ENCODE measurements at places on chromosomes 2 and 18.
A peak's percentile ranks its signal among the peaks of the same experiment; 100 is the strongest.

- no peak for DNase-seq
Observed at GRCh38 chr18:64436111-64436510, 287.2 kb upstream of the LINC00305 start.

GRCh38 chr2:121664086-121664485 is 14.8 kb upstream of the CLASP1 start:
- DNase-seq = no peak

GRCh38 chr2:60505240-60505879 is 48.1 kb downstream of the BCL11A start:
- DNase-seq = no peak

DNA sequence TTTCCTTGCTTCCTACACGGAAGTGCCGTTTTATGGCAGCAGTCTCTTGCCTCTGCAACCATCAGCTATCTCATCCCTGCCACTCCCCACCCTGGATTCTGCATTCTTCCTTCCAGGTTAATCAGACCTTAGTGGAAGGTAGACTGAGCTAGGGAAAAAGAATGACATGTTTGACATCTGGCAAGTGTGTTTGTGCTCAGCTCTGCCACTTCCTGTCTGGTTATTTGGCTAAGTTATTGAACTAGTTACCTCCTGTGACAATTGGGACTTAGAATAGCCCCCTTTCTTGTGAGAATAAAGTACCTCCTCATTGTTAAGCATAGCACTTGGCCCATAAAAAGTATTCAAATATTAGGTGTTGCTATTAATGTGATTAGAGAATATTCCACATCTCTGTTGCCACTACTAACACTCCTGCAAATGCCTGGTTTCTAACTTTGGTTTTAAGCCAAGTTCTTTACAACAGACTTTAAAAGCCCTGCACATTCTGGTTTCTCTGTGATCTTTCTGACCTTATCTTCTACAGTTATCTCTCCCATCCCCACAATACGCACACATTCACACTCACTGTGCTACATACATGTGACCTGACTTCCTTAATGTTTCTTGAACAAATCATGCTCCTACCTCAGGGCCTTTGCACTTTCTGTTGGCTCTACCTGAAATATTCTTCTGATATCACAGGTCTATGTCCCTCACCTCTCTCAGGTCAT is 10.8 kb upstream of the MAPRE2 start:
- no peak for DNase-seq

DNA sequence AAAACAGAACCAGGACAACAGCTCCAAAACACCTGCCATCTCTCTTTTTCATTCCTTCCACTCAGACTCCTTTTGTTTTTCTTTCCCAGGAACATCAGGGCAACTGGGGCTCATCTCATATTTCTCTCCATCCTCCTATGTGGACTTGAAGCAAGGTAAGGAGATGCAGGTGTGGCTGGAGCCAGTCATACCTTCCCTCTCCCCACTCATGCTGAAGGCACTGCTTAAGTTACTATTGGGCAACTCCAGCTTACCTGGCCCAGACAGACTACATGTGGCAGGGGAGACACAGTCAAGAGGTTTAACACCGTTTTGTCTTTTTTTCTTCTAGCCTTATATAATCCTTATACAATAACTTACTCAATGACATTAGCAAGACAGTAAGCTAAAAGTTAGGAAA is 38.4 kb downstream of the LAMA1 start:
- no peak for DNase-seq

- DNase-seq = no peak
Observed at GRCh38 chr2:23556929-23557328, 171.9 kb downstream of the KLHL29 start.

DNA sequence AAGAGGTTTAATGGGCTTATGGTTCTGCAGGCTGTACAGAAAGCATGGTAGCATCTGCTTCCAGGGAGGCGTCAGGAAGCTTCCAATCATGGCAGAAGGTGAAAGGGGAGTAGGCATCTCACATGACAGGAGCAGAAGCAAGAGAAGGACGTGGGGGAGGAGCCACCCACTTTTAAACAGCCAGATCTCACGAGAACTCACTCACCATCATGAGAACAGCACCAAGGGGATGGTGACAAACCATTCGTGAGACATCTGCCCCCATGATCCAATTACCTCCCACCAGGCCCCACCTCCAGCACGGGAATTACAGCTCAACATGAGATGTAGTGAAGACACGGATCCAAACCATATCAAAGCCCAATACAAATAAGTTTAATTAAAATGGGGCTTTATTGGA is 113.8 kb downstream of the ATL2 start:
- DNase-seq = no peak

DNA sequence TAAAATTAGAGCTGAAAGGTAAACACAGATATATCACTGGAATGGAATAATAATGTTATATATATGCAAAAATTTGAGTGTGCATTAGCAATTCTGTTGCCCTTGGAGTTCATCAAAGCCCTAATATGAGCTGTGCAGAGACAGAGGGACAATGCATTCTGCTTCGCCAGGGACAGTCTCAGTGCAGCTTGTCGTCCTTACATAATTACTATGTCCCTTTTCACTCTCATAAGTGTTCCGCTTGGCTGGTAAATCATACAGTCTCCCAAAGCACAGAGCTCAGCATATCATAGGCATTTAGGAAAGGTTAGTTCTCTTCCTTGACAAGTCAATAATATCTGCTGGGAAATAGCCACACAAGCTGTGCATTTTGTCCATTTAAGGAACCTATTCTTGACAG is 30.7 kb downstream of the MAPK4 start:
- DNase-seq = no peak

- no peak for DNase-seq
Observed at GRCh38 chr2:241540401-241540770, 18.2 kb upstream of the BOK start.

GRCh38 chr2:119064567-119064966 is 94.0 kb downstream of the C1QL2 start:
- DNase-seq = no peak

DNA sequence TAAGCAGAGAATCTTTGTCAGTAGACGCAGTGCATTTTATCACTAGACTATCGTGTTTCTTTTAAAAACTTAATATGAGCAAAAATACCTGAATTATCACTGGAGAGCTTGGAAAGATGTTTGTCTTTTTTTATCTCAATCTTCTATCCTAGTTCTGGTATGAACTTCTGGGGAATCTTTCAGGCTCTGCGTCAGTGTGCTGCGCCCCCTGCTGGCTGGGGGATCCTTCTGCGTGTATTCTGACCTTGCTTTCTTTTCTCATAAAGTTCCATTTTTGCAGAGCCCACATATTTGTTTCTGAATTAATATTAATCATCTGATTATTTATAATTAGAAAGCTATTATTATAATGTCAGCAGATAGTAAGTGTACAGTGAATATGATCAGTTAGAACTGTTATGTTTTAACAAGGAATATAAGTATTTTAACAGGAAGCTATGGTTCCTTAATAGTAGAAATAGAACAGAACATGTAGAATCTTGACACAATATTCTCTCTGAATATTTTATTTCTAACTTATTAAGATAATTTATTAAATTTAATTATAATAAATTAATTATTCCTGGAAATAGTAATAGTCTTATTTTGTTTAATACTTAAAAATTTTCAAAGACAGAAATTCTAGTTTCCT is 945.0 kb upstream of the CRIM1 start:
- DNase-seq = peak; percentile 2

GRCh38 chr2:74300506-74300905 is 42.7 kb downstream of the SLC4A5 start:
- DNase-seq = no peak

- DNase-seq = no peak
Observed at GRCh38 chr2:14284244-14284643, 348.3 kb upstream of the LRATD1 start.

DNA sequence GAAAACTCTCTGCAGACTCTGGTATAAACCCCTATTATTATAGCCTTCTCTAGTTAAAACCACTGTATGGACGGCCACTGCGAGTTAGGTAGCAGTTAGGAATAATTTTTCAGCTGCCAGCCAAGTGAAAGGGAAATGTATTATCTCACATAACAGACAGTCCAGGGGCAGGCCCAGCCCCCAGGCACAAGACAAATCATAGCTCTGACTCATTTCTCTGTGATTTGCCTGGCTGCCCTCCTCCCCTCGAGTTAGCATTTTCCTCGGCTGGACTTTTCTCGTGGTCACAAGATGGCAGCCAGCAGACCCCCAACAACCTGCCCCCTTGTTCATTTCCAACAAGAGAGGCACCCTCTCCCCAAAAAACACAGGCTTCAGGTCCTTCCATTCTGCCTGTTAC is 10.5 kb downstream of the VIT start:
- DNase-seq = no peak

DNA sequence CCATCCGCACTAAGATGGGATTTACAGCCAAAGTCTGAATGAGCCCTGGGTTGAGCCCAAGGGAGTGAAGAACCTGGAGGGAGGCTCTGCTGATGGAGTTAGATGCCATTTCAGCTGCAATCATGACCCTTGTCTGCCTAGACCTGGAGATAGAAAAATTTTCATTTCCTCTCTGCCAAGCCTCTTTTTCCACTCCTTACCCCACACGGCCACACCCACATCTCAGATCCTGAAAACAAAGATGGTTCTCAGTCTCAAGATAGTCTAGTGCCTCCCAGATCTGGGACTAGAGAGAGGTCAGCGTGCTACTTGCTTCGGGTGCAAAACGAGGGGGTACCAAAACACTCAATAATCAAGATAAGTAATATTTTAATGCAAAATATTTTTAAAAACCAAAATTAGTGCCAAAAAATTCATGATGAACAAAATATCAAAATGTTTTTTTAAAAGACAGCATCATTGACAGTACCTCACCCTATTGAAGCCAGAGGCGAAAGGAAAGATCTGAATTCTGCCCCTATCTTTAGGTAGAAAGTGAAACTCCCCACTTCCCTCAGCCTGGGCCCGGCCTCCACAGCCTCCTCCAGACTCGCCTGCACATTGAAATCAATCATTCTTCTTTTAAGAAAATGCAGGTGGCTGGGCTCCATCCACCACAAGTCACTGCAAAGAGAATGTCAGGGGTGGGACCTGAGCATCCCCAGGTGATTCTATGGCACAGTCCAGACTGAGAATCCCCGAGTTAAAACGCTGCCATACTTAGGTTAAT is 57.8 kb upstream of the GPR45 start:
- peak; percentile 38 for DNase-seq

GRCh38 chr2:26978061-26978596 is 7.7 kb downstream of the MAPRE3 start:
- DNase-seq = no peak

DNA sequence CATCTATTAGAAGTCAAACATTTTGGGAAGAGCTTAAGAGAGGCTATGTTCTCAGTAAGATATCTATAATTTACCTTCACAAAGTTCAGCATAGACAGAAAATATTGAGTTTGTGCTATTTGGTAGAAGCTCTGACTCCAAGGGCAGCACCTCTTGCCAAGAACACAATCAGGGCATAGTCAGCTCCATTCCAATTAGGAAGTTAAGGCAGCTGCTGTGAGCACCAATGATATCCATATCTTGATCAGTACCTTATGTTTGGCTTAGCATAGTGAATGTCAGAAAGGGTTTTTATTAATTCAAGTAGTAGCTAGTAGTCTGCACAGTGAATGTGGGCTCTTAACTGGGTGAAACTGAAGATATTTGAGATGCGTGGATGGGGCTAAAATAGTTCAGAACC is 86.4 kb upstream of the SPRED2 start:
- no peak for DNase-seq

- DNase-seq = no peak
Observed at GRCh38 chr2:204051984-204052556, 115.5 kb downstream of the ICOS start.

DNA sequence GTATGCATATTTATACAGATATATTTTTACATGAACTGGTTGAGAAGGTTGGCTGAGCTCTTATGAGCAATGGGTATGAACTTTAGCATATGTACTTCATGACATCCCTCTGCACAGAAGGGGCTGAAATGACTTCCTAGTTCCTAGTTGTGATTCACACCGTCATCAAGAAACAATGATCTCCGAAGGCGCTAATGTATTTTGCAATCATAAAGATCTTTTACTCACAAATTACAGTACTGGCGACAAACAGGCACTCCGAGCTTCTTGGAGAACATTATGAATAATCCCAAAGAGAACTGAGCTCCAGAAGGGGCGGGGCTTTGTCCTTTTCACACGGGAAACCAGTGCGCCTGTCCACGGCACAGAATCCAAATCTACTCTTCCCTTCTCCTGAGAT is 18.1 kb downstream of the BCL2 start:
- DNase-seq = no peak

- no peak for DNase-seq
Observed at GRCh38 chr18:25230658-25231326, 121.2 kb downstream of the ZNF521 start.

GRCh38 chr2:162153608-162154224 is 1.7 kb upstream of the GCG start:
- DNase-seq = peak; percentile 14

DNA sequence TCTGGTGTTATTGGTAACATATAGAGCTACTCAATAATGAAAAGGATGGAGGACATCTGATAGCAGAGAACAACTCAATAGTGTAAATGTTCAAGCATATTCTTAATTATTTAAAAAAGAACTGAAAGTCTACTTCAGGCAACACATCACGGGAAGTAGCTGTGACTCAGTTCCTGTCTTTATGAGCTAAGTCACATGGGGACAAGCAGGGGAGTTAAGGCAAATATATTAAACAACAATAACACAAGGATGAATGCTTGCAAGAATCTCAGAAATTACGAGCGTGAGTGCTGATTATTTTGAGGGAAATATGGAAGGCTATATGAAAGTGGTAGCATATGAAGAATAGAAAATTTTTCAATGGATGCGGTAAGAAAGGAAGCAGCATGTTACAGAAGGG is 4.0 kb upstream of the HNMT start:
- no peak for DNase-seq

DNA sequence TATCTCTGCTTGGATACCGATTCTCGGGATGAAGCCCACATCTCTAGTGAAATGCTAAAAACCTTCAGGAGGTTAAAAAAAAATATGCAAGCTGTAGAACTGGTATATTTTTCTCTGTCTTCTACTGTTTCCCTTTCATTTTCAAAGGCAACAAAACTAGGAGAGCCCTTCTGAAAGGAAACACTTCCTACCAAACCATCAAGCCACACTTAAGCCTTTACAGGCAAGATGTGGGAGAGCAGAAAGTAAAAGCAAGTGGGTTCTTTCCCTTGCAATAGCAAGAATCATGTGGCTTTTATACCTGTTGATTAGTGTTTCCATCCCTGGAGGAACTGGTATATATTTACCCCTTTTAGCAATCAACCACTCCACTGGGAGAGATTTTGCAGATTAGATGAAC is 147.9 kb upstream of the ACAA2 start:
- no peak for DNase-seq

DNA sequence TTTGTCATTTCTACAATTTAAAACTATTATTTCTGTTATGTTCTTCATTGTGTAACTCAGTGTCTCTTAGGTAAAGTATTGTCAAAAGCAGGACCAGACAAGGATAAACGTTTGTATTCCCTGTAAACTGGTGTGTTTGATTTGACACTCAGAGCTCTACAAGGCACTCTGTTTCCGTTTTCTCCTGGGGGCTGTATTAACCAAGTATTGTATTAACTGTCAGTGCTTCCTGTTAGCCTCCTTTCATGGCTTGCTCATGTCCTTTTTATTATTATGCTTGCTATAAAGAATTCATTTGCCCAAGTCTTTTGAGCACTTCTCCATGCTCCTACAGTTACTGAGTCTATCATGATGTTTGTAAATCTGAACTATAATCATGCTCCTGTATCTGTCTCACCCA is 323.7 kb downstream of the LPIN1 start:
- no peak for DNase-seq

Measured in GM12891 (cell line).